ENCODE measurements at places on chromosomes 3 and 15.

DNA sequence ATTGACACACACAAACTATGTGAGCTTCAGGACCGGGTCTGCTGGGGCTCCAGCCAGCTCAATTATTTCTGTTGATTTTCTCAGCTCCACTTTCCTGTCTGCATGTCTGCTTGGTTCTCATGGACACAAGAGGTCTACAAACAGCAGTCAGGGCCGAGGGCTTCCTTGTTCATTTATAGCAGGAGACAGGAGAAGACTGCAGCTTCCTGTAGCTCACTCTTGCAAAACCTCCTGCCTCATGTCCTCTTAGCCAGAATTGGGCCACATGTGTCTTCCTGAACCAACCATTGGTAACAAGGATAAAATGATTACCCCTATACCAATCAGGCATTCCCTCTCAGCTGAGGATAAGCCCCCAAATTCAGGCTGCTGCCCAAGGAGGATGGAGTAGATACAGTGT, 182.8 kb downstream of the TLE3 start:
- no peak for DNase-seq

DNA sequence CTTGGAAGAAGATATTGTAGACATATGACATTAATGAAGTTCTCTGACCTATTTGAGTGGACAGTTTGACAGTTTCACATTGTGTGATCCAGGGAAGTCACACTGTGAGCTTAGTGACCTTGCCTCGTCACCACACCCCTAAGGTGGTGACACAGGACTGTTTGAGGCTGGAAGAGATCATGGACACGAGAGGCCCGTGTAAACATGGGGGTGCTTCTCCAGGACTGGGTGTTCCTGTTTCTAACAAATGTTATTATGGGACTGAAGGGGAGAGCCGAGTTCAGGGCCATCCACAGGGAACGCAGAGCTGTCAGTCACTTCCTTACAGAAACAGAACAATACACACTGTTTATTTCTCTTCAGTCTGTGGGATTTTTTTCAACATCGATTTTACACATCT, 96.5 kb upstream of the DNAJC19 start:
- no peak for DNase-seq

DNA sequence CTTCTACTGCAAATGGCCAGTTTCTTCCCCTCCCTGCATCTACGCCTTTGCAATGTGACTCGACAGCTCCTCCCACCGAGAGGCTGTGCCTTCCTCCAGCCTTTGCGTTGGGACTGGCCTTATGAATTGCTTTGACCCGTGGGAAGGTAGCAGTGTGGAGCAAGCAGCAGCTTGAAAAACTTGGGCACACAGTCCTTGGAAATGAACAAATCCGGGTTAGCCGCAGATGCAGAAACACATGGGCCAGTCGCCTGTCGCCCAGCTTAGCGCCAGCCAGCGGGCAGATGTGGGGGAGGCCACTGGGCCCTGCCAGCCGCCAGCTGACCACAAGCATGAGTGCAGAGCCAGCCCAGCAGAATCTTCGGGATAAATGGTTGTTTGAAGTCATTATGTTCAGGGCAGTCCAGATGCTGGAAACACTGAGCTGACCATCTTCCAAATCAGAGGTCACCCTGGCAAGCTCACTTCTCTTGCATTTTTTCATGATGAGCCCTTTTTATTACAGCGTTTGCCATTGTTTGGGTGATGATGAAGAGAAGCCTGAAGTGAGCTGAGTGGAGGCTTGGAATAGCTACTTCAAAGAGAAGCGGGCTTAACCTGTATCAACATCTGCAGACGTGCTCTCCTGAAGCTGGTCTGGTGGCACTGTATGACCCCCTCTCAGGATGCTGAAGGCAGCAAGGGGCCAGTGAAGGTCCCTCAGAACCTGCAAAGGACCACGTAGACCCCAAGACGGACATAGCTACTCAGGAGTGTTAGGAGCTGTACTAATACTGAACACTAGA, 9.8 kb downstream of the SELENOS start:
- no peak for DNase-seq

GRCh38 chr3:193655831-193656433, 62.9 kb downstream of the OPA1 start:
- no peak for DNase-seq

GRCh38 chr3:126773167-126773566, 69.1 kb downstream of the CHCHD6 start:
- DNase-seq = no peak

DNA sequence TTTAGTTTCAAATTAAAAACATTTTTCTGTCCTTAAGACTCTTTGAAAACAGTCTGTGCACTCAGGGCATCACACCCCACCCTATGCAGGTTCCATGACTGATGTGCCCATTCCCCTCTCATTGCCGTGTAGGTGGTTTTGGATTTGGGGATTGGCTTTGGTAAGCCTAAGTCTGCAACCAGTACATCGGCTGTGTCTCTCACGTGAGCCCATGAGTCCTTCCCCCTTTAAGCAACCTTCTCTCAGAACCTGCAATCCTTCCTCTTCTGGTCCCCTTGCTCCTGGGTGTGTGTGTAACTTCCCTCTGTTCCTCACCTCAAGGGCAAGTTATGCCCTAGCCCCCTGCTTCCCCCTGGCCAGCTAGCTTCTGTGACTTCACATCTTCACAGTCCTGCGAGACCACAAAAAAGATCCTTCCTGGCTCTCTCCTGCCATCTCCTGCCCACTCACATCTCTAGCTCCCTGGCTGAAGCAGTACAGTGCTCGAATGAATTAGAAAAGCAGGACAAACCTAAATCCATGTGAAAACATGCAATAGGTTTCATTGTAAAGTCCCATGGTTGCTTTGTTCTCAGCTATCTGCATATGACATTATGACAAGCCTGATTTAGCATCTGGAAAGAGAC, 126.7 kb downstream of the UACA start:
- DNase-seq = no peak

DNA sequence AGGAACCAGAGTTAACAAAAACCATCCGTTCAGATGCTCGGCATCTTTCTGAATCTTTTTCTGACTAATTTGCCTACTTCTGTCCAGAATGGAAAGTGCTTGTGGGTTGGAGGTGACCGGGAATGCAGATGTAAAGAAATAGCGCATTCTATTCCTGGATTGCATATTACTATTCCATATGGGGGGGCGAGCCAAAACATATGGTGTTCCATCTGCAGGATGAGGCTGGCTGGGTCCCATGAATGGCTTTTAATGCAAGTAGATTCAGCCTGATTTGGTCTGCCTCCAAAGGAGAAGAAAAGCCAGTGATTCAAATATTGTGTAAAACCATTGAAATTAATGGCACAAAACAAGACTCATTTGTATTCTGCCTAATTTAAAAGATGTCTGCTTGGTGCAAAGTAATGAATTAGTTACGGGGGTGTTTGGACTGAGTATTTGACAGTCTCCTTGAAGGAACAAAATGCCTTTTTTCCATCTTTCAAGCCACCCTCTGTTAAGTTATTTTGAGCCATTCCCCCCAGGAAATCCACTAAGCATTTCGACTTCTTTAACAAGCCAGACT, 99.0 kb downstream of the ST8SIA2 start:
- DNase-seq = no peak

DNA sequence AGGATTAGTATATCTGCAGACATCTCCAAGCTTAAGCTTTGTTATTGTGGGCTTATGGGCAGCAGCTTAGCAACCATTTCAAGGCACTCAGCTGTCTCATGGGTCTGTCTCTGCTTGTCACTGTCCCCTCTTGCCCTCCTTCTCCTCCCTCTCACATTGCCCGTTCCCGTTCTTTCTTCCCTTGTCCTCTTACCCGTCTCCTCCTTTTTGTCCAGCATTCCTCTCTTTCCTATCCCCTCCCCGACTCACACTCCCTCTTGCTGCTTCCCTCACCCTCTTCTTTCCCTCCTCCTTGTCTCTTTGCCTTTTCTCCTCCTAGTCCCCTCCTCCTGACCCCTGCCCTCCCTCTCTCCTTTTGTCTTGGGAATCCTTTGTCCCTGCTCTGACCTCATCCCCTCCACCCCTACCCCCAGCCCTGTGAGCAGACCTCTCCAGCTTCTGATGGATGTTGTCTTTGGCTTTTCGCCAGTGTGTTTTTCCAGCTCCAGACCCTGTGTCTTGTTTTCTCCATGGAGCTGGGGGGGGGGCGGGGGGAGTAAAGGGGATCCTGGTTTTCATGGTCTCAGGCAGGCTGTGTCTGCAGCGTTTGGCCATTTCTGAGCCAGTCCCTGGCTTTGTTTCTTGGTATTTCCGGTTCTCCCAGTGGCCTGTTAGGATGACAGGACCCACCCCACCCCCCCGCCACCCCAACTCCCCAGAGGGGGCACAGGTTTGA, 47.9 kb upstream of the TRAK1 start:
- no peak for DNase-seq

DNA sequence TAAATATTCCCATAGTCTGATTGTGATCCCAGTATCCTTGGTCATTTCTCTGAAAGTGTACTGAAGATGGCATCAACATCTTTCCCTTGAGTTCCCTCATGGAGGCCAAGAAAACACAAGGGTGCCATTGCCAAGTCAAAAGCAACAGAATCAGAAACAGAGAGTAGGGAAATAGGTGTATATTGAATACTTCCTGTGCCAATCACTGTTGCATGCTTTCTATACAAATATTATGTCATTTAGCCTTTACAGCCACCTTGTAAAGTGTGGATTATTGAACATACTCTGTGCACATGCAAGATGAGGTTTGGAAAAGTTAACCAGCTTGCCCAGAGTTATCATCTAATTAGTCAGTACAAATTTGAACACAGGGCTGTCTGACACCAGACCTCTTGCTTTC, 117.9 kb downstream of the MAP2K5 start:
- no peak for DNase-seq

GRCh38 chr15:39593656-39594445, 13.0 kb downstream of the THBS1 start:
- DNase-seq = no peak

DNA sequence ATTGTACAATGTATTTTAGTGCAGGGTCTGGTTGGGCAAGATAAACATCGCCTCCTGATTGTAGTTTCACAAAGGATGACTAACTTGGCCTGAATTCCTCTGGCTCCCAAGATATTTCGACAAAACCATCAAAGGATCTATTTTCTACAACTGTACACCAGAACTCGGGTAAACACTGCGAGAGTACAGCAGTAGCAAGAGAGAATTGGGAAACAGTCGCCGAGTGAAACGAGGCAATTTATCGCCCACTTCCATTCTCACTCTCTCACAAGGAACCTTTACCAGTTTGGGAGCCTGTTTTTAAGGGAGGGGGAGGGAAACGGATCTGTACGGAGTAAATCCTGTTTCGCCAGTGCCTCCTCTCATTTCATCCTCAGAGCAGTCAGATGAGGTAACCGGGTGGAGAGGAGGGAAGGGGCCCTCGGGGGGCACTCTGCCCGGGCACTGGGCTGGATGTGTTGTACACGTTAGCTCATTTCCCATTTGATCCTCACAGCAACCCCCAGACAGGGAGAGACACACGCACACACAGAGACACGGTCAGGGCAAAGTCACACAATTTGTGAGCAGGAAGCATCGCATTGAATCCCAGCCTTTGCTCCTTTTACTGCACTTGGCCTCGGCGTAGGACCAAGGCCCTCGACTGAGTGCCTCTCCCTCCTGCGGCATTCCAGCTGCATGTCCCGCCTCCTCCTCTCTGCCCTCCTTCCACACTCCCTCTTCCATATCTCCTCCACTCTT, 120.1 kb downstream of the LIPC start:
- no peak for DNase-seq

GRCh38 chr3:66553441-66554113, 52.8 kb upstream of the LRIG1 start:
- DNase-seq = no peak

DNA sequence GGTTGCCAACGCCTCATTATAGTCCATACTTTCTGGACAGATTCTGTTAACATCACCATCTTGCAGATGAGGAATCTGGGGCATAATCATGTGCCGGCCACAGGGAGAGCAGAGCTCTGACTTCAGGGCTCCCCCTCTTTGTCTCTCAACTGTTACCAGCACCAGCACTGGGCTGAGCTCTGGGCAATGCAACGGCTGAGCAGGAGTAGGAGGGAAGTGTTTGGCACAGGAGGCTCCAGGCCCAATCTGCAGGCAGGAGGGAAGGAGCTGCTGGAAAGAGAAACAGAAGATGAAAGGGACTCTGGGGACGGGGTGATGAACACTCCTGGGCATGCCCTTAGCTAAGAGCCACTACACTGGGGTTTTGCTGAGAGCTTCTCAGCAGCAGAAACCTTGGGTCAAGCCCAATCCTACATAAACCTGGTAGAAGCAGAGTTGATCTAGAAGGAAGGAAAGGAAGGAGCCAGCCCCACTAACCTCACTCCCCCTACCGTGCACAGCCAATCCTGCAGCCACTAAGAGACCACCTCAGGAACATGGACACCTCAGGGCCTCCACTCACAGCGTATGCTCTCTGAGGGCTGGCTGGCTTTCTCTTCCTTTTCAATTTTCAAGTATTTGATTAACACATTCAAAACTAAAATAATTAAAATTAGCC, 73.1 kb upstream of the SPATA12 start:
- no peak for DNase-seq

GRCh38 chr3:182730675-182731042, 62.6 kb upstream of the ATP11B start:
- DNase-seq = no peak

- DNase-seq = no peak
Measured at GRCh38 chr3:17035033-17035432, 150.3 kb downstream of the PLCL2 start.

DNA sequence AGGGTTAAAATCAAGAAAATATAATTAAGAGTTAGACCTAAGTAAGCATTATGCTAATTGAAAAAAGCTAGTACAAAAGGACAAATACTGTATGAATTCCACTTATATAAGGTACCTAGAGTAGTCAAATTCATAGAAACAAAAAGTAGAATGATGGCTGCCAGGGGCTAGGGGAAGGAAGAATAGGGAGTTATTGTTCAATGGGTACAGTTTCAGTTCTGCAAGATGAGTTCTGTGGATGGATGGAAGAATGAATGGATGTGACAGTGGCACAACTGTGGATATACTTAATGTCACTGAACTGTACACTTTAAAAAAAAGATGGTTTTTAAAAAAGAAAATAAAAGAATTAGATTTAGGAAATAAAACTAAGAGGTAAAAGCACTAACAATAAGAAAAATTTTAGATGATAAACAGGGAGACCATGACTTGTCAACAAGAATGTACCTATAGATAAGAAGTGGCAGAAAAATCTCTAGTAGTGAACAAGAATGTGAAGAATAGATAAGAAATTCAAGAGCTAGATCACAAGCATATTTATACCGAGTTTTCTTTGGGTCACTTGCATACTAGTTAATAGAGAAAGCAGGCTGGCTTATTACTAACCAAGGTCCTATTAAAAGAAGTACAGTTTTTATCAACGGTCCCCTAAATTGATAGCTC, 5.5 kb downstream of the IFT80 start:
- no peak for DNase-seq

DNA sequence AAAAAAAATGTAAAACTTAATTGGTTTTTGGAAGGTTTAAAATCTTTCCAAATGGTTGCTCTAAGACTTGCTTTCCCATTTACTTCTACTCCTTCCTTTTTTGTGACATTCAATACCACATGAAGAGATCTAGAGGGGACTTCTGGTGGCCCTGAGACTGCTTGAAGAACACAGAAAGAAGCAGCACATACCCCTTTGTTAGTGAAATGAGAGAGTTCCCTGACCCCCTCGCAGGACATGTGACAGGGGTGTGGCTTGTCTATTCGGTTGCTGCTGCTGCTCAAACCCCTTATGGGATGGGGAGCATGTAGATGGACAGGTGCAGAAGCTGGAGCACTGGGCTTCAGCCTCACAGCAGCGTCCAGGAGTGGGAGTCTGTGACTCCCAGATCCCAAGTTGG, 71.0 kb downstream of the ZMAT3 start:
- DNase-seq = no peak

- no peak for DNase-seq
Measured at GRCh38 chr3:106121491-106122289, 252.9 kb upstream of the CBLB start.

- peak; percentile 38 for DNase-seq
Measured at GRCh38 chr3:186589856-186590579, 19.5 kb downstream of the DNAJB11 start.

All from NCI-H1436 treated with DMSO at 0.1 percent for 48 hours (cell line).